ENCODE measurements at places on chromosomes 3 and 15. TPM values are rescaled to one million over a fixed set of nuclear protein-coding genes. Genes with fewer than 3 reads are reported as not detected.
A peak's percentile ranks its signal among the peaks of the same experiment; 100 is the strongest.

WDR49 gene
- total RNA-seq: 0.13 TPM

ISL2 gene
- total RNA-seq: 0.90 TPM

FBXO40 gene
- total RNA-seq: not detected

- no peak for DNase-seq
Observed at GRCh38 chr3:143819890-143820289, 28.4 kb downstream of the SLC9A9 start.

- DNase-seq: no peak
Observed at GRCh38 chr3:48218537-48218936, 4.8 kb upstream of the CAMP start.

DNA sequence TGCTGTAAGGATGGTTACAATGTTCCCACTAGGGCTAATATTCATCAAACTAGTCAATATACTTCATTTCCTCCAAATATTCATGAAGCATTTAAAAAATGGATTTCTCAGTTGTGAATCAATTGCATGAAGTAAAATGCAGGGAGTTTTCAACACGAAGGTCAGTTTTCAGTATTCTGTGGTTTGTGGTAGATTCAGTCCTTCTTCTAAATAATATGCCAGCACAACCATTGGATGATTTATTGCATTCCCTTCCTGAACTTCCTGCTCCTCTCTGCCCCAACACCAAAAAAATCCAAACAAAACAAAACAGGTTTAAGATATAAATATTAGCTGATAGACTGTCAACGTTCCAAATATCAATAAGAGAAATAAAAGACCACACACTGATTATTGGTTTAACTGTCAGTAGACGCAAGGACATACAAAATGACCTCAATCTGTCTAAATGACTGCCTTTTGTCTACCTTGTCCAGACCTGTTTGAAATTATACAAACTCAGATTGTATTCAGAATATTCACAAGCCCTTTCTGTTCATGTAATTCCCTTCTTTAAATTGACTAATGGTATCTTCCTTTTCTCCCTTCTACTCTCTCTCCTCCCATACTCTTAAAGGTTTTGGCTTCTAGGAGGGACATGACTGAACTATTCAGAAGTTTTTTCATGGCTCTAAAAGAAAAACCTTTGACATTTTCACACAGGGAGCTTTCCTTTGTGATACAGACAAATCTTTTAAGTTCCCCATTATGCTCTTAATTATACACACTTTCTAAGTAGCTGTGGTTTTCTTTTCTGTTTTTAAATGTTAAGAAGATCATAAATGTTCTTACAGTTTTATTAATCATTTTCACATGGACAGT, 92.6 kb upstream of the STT3B start:
- DNase-seq: no peak

DNA sequence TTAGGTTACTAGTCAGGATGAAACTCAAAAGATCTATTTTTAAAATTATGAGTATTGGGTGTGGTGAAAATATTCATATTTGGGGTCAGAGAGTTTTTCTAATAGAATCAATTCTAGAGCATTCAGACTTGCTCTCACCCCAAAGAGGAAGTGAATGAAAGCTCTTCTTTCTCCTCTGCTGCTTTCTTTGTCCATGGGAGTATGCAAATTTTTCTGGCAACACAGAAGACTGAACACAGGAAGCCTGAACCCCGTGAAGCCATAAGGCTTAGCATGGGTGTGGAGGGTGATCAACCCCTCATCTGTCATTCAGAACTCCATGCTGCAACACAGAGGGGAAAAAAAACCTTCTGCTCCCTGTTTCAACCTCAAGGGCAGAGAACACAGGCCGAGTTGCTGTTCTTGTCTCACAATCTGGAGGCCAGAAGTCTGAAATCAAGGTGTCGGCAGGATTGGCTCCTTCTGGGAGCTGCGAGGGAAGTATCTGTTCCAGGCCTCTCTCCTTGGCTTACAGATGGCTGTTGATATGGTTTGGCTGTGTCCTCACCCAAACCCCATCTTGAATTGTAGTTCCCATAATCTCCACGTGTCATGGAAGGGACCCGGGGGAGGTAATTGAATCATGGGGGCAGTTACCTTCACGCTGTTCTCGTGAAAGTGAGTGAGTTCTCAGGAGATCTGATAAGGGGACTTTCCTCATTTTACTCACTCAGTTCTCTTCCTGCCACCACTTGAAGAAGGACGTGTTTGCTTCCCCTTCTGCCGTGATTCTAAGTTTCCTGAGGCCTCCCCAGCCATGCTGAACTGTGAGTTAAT, 33.7 kb upstream of the CD47 start:
- DNase-seq: peak; percentile 22

DNA sequence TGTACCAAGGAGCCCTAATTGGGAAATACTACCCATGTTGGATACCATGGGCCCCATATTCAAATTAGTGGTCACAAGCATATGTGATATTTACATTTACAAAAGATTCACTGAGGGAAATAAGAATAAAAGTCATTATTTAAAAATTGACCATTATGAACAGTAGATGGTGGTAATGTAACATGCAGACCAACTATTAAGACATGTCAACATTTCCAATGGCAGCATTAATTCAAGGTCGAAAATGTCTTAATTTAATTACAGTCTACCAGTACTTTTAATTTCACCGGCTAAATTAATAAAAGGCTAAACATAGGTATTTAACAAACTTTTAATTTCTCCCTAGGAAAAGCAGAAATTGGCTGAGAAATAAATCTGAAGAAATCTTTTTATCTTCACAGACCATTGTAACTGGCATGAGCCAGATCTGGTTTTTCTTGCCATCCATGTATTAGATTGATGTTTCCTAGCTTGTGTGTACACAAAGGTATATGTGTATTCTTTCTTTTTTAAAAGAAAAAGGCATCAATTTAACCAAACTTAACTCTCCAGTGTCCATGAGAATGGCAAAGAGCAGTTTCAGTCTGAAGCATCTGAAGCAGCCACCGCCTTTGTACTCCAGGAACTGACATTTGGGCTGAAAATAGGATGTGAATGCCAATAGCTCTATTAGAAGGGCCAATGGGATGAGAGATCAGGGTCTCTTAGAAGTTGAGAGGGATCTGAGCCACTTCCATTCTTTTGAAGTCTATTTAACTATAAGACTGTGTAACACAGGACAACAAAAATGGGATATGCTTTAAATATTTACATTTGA, 26.6 kb downstream of the NEK11 start:
- peak; percentile 7 for DNase-seq

DNA sequence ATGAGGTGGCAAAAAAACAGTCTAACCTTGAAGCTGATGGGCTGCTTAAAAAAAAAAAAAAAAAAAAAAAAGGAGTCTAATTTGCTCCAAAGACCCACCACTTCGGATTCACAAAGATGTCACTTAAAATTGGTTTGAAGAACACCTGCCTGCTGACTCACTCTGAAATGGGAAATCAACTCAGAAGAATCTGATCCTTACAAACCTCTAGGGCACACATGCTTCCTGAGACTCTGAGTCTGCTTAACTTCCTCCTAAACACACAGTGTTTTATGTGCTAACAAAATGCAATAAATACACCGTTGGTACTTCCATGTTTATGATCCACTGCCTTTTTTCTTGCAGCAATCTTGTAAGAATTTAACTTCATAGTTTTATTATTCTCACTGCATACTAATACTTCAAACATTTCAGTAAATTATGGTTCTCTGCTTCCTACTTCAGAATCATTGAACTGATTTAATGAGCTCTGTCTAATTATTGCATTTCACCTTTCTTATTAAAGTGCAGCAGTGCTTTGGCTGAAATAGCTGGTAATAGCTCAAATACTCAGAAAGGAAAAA, 73.0 kb upstream of the FRMD4B start:
- DNase-seq: peak; percentile 75

- no peak for DNase-seq
Observed at GRCh38 chr3:24831221-24831620, 336.6 kb upstream of the THRB start.

GRCh38 chr15:101502572-101503295, 13.2 kb upstream of the PCSK6 start:
- no peak for DNase-seq

- no peak for DNase-seq
Observed at GRCh38 chr3:71956069-71956340, 171.1 kb upstream of the PROK2 start.

GRCh38 chr3:39528844-39529243, 61.4 kb downstream of the MOBP start:
- DNase-seq: peak; percentile 32

GRCh38 chr3:150035910-150036612, 65.4 kb upstream of the PFN2 start:
- DNase-seq: no peak

DNA sequence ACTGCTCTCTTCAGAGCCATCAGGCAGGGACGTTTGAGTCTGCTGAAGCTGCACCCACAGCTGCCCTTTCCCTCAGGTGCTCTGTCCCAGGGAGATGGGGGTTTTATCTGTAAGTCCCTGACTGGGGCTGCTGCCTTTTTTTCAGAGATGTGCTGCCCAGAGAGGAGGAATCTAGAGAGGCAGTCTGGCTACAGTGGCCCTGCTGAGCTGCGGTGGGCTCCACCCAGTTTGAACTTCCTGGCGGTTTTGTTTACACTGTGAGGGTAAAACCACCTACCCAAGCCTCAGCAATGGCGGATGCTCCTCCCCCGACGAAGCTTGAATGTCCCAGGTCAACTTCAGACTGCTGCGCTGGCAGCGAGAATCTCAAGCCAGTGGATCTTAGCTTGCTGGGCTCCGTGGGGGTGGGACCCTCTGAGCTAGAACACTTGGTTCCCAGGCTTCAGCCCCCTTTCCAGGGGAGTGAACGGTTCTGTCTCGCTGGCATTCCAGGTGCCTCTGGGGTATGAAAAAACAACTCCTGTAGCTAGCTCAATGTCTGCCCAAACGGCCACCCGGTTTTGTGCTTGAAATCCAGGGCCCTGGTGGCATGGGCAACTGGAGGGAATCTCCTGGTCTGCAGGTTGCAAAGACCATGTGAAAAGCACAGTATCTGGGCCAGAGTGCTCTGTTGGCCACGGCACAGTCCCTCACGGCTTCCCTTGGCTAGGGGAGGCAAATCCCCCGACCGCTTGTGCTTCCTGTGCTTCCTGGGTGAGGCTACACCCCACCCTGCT, 21.1 kb upstream of the ST6GAL1 start:
- no peak for DNase-seq

GRCh38 chr15:70142322-70143191, 44.8 kb upstream of the TLE3 start:
- peak; percentile 50 for DNase-seq
